Fibroblast of skin of right biceps (primary cell): ENCODE measurements at places on chromosomes 1 and 21.
A peak's percentile ranks its signal among the peaks of the same experiment; 100 is the strongest.

DNA sequence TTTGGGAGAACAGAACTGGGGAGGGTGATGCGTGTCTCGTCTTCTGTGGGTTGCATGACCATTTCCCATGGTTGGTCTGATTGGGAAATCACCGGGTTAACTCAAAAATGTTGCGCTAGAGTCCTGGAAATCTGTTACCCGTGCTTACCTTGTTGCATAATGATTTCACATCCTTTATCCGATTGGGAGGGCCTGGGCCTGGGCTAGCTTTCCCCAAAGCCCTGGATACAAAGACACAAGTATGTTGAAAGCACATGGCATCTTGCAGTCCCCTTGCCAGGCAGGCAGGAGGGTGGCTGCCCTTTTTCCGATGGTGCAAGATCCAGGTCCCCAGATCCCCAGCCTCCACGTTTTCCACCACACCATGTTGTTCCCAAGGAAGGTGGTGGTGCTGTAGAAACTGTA is 582 bp downstream of the TRPM2 start:
- no peak for DNase-seq

- DNase-seq: peak; percentile 2
Measured at GRCh38 chr1:55127827-55128343, 87.3 kb downstream of the USP24 start.

GRCh38 chr1:230278871-230279582 is 147.1 kb downstream of the PGBD5 start:
- DNase-seq: no peak

- no peak for DNase-seq
Measured at GRCh38 chr21:31848326-31848985, 24.4 kb upstream of the HUNK start.
